CD4-positive, alpha-beta T cell treated with Interleukin-12 subunit alpha and Interleukin-12 subunit beta, for 1 hour (primary cell): ENCODE measurements at places on chromosomes 16 and 17.

DNA sequence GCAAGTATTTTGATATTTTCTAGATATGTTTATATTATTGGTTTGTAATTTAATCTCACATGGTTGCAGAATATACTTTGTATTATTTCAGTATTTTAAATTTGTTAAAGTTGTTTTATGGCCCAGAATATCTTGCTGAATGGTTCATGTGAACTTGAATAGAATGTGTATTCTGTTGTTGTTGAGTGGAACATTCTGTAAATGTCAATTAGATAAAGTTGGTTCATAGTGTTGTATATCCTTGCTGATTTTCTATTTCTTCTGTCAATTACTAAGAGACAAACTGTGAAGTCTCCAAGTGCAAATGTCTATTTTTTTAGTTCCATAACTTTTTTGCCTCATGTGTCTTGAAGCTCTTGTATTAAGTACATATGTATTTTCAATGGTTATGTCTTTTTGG, 411.7 kb downstream of the NPIPA7 start:
- no peak for DNase-seq

- no peak for DNase-seq
Measured at GRCh38 chr17:58176200-58176599, 9.4 kb downstream of the OR4D2 start.

DNA sequence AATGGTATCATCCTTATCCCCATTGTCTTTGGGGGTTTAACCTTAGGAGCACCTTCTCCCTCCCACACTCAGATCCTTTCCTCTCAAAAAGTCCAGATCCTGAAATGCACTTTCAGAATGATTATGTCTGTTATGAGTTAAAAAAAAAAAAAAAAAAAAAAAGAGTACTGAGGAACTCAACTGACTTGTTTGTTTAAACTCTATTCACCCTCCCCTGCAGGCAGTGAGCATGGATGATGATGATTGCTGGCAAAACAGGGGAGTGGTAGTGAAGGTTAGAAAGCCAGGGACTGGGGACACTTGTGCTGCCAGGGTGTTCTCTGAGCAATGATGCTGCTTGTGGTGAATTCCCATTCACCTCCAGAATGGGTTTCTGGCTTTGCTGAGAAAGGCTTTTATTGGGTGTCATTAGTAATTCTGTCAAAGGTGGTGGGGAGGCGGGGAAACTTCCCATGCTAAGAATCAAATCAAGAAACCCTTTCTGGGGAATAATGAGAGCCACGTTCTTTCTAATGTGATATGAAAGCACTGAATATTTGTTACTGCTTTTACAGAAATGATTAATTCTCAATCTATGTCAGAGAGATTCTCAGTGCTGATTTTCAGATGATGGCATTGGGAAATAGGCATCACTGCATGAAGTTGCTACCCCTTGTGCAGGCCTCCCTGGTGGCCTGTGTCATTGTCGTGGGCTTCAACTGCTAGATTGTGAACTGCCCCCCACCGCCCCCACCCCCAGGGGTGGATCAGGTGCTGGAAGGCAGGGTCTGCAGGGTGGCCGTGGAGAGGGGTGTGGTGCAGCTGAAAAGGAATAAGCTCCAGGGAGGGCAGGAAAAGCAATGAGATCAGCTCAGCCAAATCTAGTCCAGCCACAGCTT, 14.1 kb downstream of the CCL4 start:
- DNase-seq: no peak

DNA sequence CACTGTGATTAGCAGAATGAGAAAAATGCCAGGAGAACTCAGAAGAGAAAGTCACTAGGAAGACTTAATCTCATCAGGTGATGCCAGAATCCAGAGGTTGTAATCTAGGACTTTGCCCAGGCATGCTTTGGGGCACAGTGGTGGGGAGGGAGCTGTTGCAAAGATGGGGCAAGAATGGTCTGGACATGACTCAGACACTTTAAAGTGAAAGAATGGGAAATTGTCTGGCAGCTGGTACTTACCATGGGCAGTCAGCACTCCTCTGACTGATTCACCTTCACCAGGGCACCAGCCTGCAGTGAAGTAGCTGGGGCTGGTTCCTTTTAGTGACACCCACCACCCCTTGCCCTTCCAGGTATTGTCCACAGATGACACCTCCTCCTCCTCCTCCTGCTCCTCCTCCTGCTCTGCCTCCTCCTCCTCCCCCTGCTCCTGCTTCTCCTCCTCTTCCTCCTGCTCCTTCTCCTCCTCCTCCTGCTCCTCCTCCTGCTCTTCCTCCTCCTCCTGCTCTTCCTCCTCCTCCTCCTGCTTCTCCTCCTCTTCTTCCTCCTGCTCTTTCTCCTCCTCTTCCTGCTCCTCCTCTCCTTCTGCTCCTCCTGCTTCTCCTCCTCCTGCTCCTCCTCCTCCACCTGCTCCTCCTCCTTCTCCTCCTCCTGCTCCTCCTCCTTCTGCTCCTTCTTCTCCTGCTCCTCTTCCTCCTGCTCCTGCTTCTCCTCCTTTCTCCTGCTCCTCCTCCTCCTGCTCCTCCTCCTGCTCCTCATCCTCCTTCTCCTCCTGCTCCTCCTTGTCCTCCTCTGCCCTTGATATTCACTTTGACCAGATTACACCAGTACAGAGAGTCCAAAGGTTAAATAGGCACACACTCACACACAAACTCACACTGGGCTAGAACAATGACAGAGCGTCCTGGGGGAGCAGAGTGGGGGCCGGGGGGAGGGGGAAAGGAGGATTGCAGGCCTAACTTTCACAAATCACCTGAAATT, at the start of gene CHD9NB:
Gene CHD9NB, minus strand, starts transcription at position 379 of the 983 bp plus-strand sequence. CDS start 8,739 bp downstream, outside the sequence.
- no peak for DNase-seq

- DNase-seq: no peak
Measured at GRCh38 chr16:57143149-57143921, 42.5 kb downstream of the PSME3IP1 start.

- DNase-seq: no peak
Measured at GRCh38 chr17:27407916-27408864, 48.1 kb upstream of the KSR1 start.
